ENCODE measurements at places on chromosomes 13 and 19.

DNA sequence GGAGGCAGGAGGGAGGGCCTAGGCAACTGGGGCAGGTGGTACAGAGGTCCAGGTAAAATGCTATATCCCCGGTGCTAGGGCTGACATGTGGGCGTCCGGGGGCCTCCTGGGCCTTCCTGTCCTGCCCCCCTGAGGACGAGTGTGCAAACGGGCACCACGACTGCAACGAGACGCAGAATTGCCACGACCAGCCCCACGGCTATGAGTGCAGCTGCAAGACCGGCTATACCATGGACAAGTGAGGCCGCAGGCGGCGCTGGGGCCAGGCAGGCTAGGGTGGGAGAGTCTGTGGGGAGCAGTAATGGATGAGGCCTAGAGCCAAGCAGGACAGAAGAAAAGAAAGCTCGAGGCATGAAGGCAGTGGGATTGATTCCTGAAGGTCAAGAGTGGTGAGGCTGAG is 21.3 kb downstream of the CNFN start:
- no peak for DNase-seq

DNA sequence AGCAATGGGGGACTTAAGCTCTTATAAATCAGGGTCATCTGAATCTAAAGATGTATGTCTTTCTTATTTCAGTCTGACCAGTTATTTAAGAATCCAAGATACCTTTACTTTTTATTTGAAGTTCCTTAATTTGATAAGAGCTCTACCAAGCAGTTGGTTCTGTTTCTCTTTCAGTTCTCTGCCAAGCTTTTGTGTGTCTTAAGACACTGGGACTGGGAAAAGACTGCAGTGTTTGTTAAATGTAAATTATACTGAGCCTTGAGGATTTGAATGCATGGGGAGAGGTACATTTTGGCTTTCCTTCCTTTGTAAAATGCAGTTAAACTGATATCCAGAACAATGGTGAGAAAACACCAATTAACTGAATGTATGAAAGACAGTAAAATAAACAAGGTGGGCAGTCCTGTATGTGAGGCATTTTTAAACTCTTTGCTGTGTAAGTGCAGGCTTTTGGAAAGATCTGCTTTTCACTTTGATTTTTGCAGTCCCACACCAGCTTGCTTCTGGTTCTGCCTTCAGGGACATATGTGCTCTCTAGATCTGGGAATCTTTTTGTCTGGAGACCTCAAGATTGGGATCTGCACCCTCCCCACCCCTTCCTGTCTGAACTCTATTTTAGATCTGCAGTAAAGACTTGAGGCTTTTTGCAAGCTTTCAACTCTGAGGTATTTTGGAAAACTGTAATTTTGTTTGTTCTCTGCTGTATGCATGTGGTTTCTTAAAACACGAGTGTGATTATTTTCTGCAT is 77.6 kb downstream of the LRCH1 start:
- no peak for DNase-seq

DNA sequence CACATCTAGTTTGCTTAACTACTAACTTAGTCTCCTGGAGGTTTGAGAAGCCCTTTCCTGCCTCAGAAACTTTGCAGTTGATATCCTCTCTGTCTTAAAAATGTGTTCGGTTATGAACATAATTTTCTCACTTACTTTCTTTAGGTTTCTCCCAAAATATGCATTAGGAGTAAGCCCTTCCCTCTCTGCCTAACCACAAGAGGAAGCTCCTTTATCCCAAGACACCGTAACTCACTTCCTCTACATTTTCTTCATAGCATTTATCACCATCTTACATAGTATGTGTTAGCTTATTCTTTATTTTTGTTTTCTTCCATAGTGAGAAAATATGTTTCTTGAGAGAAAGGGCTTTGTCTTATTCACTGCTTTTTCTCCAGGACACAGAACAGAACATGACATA is 952.5 kb upstream of the ATXN8OS start:
- no peak for DNase-seq

- DNase-seq = no peak
Observed at GRCh38 chr19:2251106-2252054, 2.3 kb downstream of the AMH start.

DNA sequence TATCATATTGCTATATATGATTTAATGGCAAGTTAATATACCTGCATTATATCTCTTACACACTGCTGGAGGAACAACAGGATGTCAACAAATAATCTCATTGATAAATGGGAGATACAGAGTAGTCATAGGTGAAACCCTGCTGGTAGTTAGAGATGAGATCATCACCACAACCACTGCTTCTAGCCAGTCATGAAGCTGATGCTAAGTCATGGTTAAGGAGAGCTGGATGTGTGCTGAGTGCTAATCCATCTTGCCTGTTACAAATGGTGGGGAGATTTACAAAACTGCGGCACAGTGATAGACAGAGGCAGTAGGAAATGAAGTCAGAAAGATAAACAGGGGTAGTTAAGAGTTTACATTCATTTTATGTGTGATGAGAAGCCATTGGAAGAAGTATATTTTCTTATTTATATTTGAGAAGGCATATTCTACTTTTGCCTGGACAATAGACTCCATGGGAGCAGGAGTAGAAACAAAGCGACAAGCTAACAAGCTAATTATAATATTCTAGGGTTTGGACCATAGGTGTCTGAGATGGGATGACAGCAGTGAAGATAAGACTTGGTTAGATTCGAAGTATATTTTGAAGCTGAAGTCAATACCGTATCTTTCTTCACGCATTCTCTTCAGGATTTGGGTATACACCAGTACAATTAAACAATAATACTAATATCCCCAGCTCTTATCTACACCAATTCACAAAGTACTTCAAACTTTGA is 78.0 kb upstream of the TRPC4 start:
- DNase-seq = no peak

GRCh38 chr19:3346677-3347353 is 19.6 kb upstream of the NFIC start:
- no peak for DNase-seq

Measured in GM04503 (cell line).